Progenitor cell of endocrine pancreas (in vitro differentiated cells): ENCODE measurements at places on chromosomes 3 and 15. TPM values are rescaled to one million over a fixed set of nuclear protein-coding genes. Genes with fewer than 3 reads are reported as not detected.

Gene DPPA2
- 0.58 and 0.69 TPM in 2 replicates for total RNA-seq

Gene TMEM108
- 6.1 and 6.7 TPM in 2 replicates for total RNA-seq

Gene U2SURP
- total RNA-seq, result 143 and 156 TPM in 2 replicates

Gene CEMIP
- total RNA-seq, result 0.77 and 1.3 TPM in 2 replicates

Gene GOLGA6A
- 0.64 and 0.89 TPM in 2 replicates for total RNA-seq

DNA sequence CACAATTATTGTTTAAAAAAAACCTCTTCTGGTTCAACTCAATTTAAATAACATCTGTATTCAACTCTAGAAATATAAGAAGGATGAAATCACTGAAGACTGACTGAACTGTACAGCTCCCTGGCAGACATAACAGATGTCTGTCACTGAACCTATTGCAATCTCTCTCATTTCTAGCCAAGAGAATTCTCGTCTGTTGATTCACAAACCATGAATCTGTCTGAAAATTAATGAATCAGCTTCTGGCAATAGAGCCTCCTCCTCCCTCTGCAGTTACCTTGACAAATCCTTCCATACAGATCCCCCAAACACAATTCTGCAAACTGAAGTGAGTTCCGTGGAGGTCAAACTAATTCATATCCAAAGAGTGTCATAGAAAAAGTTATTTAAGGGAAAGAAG, 561.4 kb downstream of the PYDC2 start:
- no peak for DNase-seq

DNA sequence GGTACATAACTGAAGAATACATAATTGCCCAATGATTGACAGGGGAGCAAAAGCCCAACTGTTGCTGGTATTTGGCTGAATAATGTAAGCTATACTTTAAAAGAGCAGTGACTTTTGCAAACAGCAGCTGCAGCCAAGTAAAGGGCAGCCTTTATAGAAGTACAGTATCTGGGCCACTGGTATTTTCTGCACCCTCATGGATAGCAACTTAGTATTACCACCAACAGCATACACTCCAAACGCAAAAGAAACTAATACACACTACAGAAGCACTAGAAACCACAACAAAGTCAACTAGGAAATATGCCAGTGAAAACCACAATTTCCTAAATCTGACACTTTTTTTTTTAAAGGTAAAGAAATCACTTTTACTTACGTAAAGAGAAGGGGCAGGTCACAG, 206.1 kb downstream of the TIGIT start:
- no peak for DNase-seq

DNA sequence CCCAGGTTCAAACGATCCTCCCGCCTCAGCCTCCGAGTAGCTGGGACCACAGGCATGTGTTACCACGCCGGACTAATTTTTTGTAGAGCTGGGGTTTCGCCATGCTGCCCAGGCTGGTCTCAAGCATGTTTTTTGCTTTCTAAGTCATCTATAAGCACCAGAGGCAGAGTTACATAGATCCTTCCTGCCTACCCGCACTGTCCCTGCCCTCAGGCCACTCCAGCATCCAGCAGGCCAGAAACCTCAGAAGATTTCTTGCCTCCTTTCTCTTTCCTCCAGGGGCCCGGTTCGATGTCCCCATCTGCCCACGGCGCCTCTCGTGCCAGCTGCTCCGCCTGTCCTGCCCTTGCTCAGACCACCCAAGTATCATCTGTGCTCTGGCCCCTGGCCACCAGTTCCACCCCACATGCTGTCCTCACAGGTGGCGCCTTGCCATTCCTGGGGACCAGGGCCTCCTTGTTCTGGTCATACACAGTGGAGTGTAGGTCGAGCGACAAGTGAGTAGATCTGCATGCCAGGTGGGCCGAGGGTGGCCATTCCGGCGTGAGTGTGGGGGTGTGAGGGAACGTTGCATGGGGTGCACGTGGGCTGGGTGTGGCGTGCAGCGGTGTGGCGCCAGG, 27.3 kb downstream of the KLHDC8B start:
- DNase-seq, result no peak

- no peak for DNase-seq
Observed at GRCh38 chr15:63675263-63675662, 78.1 kb downstream of the FBXL22 start.

DNA sequence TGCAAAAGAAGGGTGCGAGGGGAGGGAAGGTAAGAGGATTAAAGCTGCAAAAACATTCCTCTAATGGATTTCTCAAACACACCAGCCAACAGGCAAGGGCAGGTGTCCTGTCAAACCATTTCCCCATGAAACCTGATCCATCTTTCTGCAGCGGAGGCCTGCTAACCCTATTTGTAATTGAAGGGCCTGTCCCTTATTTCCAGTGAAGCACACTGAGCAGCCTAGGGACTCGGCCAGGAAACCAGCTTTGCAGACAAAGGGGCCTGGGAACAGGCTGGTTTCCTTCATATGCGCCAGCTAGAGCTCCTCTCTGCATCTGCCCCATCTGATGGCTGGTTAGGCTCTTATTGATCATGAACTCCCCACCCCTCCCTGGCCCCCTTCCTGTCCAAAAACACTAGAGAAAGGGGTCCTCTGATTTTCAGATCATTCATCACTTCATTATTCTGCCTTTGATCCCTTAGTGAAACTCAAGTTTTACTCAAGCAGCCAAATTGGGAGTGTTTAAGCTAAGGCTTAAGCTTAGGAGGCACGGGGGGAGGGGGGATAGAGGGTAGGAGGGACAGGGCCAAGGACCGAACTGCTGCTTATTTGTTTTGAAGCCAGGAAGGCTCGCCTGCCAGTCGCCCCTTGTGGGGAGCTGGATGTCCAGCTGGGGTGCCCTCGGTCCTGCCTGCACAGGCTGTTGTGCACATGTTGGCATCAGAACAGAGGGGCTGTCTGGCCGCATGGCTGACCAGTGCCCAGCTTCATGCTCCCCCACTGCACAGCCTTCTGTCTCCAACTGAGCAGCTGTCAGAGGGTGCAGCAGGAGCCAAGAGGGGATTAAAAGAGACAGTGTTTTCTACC, 53.1 kb downstream of the BOC start:
- no peak for DNase-seq

GRCh38 chr15:39283531-39283930, 297.3 kb upstream of the THBS1 start:
- DNase-seq, result no peak

DNA sequence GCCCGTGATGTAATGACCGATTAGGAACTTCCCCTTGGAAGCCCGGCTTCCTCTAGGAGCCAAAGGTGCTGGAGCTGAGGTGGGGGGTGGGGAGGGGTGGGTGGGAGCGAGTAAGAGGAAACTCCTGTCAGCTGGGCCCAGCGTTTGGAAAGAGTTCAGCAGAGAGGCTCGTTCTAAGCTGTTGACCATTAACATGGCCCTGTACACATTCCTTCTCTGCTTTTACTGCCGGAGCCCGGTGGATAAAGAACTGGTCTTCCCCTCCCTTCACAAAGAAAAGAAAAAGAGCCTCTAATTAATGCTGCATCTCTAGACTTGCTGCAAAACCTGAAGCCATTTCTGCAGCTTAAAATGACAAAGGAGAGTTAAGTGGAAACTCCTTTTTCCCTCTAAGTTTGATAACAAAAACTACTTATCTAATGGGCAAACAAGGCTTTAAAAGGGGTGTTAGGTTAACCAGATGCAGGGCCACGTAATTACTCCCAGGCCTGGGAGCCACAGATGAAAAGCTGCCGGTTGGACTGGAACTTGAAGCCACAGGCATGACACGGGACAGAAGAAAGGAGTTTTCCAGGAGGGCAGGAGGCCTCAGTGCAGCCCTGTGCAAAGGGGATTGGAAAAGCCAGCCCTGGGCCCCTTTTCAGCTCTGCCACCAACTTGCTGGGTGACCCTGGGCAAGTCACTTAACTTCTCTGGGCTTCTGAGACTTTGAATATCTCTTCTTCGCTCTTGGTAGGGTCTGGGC, 71.3 kb downstream of the SMAD6 start:
- no peak for DNase-seq

- no peak for DNase-seq
Observed at GRCh38 chr3:194328053-194328657, 23.0 kb downstream of the CPN2 start.

DNA sequence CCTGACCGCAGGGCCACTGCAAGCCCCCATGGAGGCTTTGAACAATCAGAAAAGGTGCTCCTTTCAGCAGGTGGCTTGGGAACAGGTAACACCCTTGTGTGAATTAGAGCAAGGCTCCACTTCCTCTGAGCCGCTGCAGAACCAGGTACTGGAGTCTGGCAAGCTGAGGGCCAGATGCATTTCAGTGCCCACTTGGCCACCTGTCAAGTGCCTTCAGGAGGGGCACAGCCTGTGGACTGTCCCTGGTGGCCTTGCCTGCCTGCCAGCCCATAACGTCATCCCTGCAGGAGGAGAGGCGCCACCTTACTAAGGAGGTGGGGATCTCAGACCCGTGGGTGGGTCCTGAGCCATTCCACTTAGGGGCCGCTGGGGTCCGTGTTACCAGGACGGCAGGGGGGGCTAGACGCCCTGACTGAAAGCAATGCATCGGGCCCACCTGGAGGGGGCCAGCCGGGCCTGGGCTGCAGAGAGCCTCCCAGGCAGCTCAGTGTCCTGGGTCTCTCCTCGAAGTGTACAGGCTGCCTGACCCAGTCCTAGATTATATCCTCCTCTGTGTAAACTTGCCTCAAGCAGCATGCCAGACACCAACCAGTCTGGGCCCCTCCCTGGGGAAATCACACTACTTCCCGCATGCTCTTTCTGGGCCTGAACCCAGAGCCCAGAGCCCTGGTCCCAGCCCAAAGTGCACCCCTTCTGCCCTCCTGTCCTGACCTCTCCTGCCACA, 16.1 kb downstream of the SPTBN5 start:
- DNase-seq, result no peak

DNA sequence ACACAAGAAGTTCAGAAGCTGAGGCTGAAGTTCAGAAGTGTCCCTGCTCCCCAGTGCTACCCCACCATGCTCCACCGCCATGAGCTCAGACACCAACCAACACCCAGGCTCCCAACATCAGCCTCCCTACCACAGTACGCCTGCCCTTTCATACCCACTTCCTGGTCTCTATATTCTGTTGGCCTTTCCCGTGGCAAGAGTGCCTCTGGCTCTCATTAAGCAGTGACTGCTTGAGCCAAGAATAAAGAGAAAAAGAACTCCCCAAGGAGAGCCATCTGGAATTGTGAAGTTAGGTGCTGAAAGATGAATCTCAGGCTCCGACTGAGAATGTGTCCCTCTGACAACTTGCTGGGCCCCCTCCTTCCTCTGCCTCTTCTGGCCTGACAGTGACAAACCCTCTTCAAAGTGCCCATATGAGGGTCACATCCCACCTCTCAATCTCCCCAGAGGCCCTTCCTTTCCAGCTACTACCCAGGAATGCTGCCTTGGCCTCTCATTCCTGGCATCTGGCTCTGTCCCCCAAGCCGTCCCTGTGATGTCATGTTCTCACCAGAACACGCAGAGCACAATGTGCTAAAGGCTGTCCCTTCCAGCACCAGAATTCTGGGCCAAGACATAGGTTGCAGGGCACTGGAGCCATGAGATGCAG, 306.8 kb downstream of the NTRK3 start:
- DNase-seq, result no peak

GRCh38 chr15:80796407-80796806, 17.2 kb downstream of the CEMIP start:
- DNase-seq, result no peak

DNA sequence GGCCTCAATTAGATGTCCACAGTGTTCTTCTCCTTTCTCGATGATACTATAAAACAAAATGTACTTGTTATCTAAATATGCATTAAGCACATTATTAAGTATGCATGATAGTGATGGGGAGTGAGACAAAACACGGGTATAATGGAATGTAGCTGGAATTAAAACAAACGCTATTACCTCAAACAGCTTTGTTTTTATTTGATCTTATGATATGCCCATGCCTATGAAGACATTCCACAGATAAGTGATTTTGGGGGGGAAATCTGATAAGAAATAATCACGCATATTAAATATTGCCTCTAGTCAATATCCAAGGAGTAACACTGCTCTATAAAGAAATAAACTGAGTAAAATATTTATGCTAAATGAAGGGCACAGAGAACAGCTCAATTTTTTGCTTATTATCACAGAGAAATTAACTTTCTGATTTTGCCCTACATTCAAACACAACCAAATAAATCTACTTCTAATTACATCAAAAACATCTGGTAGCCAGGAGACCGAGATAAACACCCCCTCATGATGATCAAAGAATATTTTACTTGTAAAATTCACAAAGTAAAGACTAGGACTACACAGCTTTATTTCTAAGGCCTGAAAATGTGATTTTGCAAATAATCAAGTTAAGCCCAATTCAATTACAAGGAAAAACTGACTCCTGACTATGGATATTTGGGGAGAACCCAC, 1.9 kb downstream of the COX17 start:
- no peak for DNase-seq

DNA sequence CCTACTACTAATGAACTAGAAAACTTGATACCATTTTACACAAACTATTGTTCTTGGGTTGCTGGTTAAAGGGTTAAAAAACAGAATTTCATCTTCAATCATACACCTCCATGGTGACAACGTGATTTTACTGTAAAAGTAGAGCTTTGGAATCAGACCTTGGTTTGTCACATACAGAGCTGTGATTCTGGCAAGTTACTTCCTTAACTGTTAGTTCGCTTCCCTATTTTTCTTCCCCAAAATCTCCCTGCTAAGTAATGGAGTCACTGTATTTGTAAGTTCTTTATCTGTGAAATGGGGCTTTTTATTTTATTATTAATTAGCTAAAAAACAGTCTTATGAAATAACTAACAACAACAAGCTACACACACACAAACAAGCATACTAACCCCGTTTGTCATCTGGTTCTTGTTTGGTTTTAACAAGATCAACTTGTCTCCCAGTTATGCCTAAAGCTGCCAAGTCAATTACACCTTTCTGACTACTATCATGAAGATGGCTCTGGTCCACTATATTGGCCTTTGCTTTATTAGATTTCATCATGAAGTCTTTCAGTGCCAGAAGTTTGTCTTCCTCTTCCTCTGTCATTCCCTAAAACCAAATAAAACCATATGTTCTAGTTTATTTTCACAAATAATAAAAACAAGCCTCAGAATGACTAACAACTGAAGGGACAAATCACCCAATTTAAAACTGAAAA, 38.6 kb downstream of the PIK3R4 start:
- DNase-seq, result no peak

GRCh38 chr3:190307164-190307545, 15.1 kb downstream of the CLDN1 start:
- DNase-seq, result no peak

- DNase-seq, result no peak
Observed at GRCh38 chr15:67840749-67841512, 1.1 kb upstream of the RNU6-1 start.

DNA sequence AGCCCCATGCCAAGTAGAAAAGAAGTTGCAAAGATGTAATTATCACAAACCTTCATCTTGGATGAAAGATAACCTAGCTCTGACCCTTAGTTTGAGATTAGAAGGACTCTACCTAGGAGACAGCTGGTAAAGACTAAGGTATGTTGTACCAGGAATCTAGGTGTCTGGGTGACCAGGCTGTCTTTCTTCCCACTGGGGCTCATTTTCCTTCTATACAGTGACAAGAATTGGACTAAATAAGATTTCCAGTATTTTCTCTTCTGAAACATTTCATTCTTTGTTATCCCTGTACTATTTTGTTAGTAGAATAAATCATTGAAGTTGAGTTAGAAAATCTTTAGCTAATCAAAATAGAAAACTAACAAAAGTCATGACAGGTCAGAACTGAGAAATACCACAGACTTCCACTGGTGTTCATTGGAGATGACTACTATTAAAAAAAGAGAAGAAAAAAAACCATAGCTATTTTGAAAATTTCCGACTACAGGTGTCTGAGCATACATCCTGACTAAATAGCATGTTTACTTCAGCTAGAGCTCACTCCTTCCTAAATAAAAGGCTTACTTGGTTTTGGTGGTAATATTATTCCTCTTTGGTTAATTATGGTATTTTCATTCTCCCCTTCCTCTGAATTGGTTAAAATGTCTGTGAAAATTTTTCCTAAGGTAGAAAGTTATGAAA, 10.1 kb downstream of the TGFBR2 start:
- no peak for DNase-seq
